ENCODE measurements at places on chromosomes 4 and X. TPM values are rescaled to one million over a fixed set of nuclear protein-coding genes. Genes with fewer than 3 reads are reported as not detected.

GRCh38 chrX:97672138-97672537 is 788.4 kb downstream of the RPA4 start:
- no peak for DNase-seq
- H3K4me3 ChIP-seq: no peak overlapping the region
- no peak overlapping the region for H3K27ac ChIP-seq
- no peaks in the 10 kb centered on the region for H3K4me1 ChIP-seq
- H3K36me3 ChIP-seq: no peaks in the 10 kb centered on the region

DNA sequence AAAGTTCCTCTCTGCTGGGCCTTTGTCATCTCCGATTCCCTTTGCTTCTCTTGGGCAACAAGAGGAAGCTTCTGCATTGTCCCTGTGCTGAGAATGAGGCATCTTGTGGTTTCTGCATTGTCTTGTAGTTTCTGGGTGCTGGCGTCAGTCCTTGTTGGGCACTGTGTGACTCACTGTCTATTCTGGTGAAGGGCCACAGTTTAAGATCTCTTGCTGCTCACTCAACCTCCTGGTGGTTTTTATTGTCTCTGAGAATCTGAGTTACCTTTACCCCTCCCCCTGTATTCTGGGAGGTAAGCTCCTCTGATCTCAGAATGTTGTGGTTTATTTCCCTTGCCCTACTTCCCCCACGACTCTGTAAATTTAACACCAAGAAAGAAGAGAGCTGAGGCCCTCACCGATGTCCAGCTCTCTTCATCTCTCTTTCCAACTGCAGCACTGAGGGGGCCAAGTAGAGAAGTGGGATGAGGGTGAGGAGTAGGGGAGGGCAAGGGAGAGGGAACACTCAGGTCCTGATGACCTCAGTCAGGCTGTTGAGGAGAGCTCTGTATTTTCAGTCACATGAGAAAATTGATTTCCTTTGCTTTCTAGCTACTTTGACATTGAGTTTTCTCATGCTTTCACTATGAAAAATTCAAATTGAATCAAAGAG is 441.6 kb upstream of the PITX2 start:
- H3K4me3 ChIP-seq: no peak overlapping the region
- no peak overlapping the region for H3K27ac ChIP-seq
- no peak for DNase-seq
- no peaks in the 10 kb centered on the region for H3K27me3 ChIP-seq

DNA sequence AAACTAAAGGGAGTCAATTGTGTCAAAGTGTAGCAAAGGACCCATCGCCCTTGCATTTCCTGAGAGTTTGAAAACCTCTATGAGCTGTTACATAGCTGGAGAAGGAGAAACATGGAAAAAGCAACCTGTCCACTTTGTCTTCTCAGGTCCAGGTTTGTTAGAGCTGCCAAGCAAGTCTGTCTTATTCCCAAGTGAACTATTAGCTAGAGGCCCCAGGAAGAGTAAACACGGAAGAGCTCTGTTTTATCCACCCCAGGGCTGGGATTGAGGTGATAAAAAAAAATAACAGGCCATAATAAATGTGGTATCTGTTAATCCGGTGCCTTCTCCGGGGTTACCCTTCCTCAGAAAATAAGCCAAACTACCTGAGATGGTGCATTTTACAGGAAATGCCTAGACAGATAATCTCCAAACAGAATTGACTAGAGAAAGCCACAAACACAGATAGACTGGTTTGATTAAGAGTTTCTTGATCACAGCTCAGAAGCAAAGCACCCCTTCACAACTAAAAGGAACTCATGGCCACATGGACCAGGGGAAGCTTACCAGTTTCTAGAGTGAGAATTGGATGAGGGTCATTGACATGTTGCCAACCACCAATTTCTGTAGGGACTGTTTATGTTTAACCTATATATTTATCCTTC is 35.9 kb upstream of the RELL1 start:
- H3K4me3 ChIP-seq: no peak overlapping the region
- H3K36me3 ChIP-seq: no peaks in the 10 kb centered on the region
- H3K4me1 ChIP-seq: no peaks in the 10 kb centered on the region
- no peak overlapping the region for H3K27ac ChIP-seq

IGFBP7 gene
- 205 TPM for total RNA-seq

DNA sequence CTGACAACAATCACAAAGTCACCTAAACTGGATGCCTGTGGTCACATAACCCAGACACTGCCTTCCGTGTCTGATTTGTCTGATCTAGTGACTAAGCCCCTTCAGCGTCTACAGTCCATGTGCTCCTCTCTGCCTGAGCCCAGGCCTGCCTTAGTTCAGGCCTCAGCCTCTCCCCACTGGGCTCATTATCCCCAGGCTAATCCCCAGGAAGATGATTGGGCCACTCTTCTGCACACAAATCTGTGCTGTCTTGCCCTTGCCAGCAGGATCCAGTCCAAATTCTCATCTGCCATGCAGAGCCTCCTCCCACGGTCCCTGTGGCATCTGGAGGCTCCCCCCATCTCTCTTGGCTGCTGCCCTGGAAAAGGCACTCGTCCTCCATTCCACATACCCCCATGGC is 96.5 kb downstream of the SLC2A9 start:
- no peak overlapping the region for H3K4me3 ChIP-seq
- no peak for DNase-seq
- no peaks in the 10 kb centered on the region for H3K4me1 ChIP-seq
- H3K36me3 ChIP-seq: no peaks in the 10 kb centered on the region

SYTL4 gene
- 29.9 TPM for total RNA-seq

DNA sequence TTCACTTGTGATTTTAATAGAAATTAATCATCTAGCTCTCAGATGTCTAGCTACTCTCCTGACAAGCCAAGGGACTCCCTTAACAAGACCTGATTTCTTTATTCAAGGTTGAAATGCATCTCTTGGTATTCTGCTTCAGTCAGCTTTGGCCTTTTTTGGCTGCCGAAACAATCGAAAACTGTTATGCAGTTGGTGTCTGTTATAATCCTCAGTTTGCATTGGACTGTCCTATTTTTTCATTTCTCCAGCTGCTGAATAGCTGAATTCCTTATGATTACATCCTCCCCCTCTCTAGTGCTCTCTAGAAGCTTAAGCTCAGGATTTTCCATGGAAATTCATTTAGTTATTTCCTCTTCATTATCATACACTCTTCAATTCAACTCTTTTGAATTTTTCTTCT is 177.2 kb downstream of the TRIML1 start:
- DNase-seq: no peak
- no peaks in the 10 kb centered on the region for H3K36me3 ChIP-seq
- no peak overlapping the region for H3K4me3 ChIP-seq
- H3K27ac ChIP-seq: no peak overlapping the region

GRCh38 chr4:3248811-3249661 is at the start of gene MSANTD1:
Gene MSANTD1 (plus strand): TSS chr4:3249159. CDS start chr4:3249223, 64 bp downstream.
- no peaks in the 10 kb centered on the region for H3K36me3 ChIP-seq
- H3K27me3 ChIP-seq: no peaks in the 10 kb centered on the region
- H3K27ac ChIP-seq: no peak within 1 kb of the TSS
- no peak for DNase-seq
- no peak within 1 kb of the TSS for H3K4me3 ChIP-seq

GRCh38 chr4:2180410-2180809 is 61.5 kb downstream of the HAUS3 start:
- H3K4me3 ChIP-seq: no peak overlapping the region
- no peak for DNase-seq
- H3K4me1 ChIP-seq: no peaks in the 10 kb centered on the region
- no peak overlapping the region for H3K27ac ChIP-seq

GRCh38 chr4:94304365-94304971 is 38.2 kb downstream of the HPGDS start:
- no peak overlapping the region for H3K27ac ChIP-seq
- no peaks in the 10 kb centered on the region for H3K36me3 ChIP-seq
- no peaks in the 10 kb centered on the region for H3K27me3 ChIP-seq

DNA sequence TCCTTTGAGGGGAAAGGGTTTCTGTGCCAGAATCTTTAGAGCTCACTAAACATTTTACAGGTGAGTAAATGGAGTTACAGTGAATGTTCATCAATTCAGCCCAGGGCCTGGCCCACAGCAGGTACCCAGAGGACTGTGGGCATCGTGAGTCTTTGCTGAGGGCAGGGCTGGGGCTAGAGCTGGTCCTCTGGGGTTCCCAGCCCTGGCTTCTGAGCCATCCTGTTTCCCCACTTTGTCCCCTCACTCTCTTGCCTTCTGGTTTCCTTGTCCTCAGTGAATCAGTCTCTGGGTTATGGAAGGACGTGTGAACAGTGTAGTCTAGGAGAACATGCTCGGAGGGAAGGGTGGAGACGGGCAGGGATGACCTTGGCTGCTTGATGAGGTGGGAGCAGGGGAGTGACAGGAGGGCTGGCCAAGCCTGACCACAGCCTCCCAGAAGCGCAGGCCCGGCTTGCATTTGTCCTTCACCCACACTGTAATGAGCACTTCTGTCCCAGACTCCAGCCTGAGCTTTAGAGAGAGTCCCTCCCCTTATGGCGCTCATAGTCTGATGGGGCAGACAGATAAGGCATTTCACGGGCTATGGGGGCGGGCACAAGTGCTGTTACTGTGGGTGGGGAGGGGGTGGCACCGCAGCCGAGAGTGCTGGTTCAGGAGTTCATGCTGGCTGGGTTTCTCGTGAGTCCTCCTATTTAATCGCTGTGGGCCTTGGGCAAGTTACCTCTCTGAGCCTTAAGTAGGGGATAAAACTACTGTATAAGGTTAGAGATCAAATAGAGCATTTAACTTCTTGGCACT is 17.3 kb downstream of the TBC1D14 start:
- H3K4me3 ChIP-seq: no peak overlapping the region
- no peak for DNase-seq
- H3K4me1 ChIP-seq: no peaks in the 10 kb centered on the region
- peak overlapping the region; percentile 28 for H3K27ac ChIP-seq

Data from breast epithelium (tissue), 4 donors.